ENCODE measurements at places on chromosomes 12 and 14.

DNA sequence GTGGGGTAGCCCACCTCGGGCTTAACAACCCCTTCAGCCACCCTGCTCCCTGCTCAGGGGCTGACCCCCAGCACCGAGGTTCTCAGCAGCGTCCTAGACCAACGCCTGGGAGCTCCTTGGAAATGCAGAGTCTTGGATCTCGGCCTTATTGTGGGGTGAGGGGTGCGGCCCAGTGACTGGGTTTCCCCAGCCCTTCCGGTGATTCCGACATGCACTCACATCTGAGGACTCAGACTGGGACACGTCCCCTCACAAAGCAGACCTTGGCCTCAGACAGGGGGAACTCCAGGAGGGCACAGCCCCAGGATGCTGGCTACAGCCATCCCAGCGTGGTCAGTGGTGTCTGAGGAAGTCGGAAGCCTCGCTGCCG is 117.7 kb downstream of the RFLNA start:
- DNase-seq: no peak

DNA sequence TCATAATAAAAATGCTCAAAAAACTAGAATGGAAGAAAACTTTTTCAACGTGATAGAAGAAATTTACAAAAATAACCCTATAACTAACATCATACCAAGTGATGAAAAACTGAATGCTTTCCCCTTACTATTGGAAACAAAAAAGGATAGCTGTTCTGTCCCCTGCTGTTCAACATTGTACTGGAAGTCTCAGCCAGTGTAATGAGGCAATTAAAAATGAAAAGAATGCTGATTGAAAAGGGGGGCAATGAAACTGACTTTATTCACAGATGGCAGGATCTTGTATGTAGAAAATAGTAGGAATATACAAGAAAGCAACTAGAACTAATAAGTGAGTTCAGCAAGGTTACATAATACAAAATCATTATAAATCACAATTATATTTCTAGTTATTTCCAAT is 337.9 kb upstream of the KITLG start:
- no peak for DNase-seq

GRCh38 chr14:38038986-38039385 is 168.7 kb upstream of the SSTR1 start:
- DNase-seq: no peak

- no peak for DNase-seq
Measured at GRCh38 chr12:79082595-79082994, 218.0 kb downstream of the SYT1 start.

- DNase-seq: no peak
Measured at GRCh38 chr14:29815016-29815674, 112.5 kb downstream of the PRKD1 start.

- DNase-seq: no peak
Measured at GRCh38 chr12:6947615-6948014, 3.5 kb upstream of the PTPN6 start.

DNA sequence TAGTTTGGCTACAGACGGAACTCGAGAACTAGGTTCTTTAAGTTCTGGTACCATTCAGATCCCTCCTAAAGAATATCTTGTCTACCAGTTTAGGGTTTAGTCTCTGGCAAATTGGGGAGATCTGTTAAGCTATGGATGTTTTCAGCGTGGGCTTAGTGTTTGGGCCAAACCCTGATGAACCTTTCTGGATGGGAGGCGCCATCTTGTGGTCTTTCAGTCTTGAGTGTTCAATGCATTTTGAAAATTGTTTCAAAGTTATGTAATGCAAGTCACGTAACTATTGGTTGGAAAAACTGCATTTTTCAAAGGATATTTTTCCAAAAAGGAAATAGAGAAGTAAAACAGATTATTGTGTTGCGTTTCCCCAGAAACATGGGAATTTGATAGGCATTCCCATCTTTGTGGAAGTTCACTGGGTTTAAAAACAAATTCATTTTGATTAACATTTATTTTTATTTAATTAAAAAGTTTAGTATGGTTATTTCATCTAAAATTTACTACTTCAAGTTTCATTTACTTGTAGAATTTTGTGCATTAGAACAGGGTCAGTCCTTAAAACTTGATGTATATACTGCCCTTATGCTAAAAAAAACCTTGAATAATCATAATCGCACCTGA is 169.0 kb downstream of the PRIMA1 start:
- no peak for DNase-seq

- no peak for DNase-seq
Measured at GRCh38 chr12:3326850-3327780, 163.9 kb upstream of the PRMT8 start.

DNA sequence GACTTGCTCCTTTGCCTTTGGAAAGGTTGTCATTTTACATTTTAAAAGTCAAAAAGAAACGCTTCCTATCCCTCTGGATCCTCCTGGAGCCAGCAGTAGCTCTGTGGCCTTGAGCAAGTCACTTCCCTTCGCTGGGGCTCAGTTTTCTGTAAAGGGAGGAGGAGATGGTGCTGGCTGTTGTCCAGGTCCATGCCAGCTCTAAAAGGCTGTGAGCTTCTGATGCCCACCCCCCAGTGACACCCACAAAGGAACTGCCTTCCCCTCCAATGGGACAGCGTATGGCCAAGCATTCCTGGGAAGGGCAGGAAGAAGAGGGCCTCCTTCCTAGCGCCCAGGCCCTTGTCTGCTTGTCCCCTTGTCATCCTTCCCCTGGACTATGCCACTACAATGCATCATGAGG is 81.5 kb downstream of the NTF3 start:
- DNase-seq: no peak

DNA sequence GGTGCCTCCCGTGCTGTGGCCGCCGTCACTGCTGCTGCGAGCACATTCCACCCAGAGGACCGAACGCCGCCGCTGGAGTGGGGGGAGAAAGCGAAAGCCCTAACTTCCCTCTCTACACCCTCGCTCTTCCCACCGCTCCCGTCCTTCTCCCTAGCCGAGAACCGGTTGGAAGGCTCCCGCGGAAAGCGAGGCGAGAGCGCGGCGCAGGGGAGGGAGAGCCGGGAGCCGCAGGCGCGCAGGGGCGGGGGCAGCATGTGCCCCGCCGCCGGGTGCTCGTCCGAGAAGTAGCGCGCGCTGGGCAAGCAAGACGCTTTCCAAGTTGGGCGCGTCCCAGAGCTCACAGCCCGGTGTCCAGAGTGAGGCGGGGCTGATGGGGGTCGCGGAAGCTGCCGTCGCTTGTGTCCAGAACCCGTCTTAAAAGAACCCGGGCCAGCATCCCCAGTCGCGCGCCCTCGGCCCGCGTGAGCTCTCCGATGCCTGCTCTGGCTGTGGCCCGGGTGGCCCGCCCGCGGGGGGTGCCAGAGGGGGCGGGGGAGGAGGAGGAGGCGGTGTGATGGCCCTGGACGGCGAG is at the start of gene TRHDE:
TRHDE (plus strand) TSS at position 280 of the 571 bp plus-strand sequence; CDS start at position 554, 274 bp downstream.
- no peak for DNase-seq

GRCh38 chr12:84161296-84161695 is 751.3 kb downstream of the SLC6A15 start:
- DNase-seq: no peak

DNA sequence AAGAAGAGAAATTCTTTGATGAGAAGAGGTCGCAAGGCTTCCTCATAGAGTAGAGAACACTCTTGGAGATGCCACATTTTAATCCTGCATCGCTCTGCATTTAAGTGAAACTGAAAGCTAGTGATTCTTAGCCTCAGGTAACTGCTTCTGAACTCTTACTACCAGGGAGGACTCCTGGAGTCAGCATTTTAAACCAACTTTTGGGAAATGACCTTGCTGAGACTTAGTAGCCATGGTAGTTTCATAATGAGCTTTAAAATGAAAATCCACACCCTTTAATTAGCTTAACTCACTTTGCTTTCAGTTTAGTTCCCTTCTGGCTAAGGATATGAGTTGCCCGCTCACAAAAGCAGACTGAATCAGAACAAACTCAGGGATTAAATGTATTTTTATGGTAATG is 80.3 kb downstream of the SYNE2 start:
- DNase-seq: no peak

GRCh38 chr12:93460902-93461301 is 6.4 kb upstream of the MRPL42 start:
- no peak for DNase-seq

DNA sequence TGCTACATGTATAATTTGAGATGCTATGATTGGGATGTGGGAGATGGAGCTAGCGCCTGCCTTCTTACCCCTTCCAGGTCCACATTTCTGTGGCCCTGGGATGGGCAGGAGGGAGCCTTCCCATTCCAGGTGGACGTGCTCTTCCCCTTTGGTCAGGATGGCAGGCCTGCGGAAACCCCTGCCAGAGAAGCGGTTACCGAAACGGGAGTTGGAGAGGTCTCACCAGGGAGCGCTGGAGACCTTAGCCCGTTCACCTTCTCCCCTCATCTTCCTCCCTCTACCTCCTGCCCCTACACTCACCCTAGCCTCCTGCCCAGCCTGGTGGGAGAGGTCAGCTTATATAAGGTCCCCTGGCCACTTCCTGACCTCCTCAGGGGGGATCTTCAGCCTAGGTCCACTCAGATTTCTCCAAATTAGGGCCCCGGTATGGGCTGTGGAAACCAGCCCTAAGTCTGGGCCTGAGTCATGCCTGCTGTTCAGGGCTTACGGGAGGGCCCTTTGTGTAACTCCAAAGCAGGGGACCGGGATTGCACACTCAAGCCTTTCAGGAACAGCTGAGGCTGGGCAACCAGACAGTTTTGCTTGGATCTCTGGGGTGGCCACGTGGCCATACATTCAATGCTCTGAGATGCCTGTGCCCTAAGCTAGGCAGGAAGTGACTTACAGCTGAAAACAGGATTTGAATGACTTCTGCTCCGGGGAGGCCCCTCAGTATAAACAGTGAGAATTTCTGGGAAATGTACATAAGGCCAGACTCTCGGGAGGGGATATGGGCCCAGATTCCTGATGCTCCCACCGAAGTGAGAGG is 10.2 kb upstream of the MEG3 start:
- DNase-seq: no peak

GRCh38 chr12:108568338-108569154 is 6.2 kb downstream of the ISCU start:
- peak; percentile 79 for DNase-seq

- DNase-seq: no peak
Measured at GRCh38 chr14:53534841-53535240, 381.7 kb upstream of the DDHD1 start.

DNA sequence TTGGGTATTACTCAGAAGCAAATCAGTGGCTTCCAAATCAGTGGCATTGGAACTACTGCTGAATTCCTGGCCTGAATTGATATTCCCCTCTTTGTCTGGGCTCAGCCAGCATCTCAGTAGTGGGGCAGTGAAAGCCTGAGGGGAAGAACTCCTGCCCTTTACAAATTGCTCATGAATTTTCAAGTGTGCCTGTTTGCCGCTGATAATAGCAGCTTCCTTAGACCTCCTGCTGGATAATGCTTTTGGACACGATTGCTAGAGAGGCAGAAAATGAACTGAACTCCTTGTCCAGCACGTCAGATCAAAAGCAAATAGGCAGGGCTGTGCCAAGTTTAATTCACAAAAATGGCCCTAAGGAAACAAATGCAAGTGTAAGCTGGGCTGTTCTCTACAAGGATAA is 91.3 kb upstream of the GZMB start:
- DNase-seq: no peak

DNA sequence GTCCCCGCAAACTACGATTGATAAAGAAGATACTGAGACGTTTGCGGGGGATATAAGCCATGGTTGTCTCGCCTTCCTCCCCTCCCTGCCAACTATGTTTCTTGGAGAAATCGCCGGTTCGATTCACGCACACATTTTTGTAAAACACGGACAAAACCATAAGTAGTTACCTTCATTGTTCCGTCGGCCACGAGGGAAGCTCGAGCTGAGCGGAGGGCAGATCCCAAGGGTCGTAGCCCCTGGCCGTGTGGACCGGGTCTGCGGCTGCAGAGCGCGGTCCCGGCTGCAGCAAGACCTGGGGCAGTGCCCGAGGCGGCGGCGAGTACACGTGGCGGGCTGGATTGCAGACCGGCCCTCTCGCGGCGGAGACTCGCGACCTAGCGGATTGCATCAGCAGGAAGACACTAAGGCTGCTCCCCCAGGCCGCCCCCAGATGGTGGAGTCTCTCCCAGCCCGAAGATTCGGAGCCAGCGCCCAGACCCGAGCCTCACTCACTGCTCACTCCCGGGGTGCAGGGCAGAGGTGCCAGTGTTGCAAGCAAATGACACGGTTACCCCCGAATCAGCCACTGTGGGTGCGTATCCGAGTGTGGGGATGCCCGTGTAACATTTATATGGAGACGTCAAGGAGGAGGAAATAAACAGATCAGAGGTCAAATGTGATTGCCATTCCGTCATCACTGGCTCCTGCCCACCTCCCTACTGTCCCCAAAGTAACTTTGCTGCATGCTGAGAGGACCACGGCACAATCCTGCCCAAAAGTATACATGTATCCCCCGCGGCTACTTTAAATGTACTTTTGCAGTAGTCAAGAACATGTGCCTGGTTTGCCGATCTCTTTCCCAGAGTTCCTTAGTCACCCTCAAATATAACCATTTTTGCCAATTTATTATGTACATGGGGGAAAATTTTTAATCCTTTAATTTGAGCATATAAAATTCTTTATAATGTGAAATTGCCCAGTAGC is at the start of gene BCAT1:
BCAT1 (minus strand) TSS at position 345 of the 966 bp plus-strand sequence; CDS start at position 176, 169 bp downstream.
- DNase-seq: peak; percentile 22

DNA sequence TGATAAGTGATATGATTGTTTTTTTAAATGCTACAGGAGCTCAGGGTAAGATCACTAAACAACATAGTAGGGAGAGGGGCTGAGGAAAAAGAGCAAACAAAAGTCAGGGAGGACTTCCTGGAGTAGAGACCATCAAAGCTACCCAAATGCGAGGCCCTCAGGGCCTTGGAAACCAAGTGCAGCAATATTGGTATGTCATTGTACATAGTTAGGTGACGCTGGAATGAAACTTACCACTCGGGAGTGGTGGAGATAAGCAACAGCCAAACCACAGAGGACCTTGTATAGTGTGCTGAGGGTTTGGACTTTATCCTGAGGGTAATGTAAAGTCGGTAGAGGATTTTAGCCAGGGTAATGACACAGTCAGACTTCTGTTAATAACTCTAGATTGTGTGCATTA is 13.8 kb downstream of the KITLG start:
- DNase-seq: no peak

DNA sequence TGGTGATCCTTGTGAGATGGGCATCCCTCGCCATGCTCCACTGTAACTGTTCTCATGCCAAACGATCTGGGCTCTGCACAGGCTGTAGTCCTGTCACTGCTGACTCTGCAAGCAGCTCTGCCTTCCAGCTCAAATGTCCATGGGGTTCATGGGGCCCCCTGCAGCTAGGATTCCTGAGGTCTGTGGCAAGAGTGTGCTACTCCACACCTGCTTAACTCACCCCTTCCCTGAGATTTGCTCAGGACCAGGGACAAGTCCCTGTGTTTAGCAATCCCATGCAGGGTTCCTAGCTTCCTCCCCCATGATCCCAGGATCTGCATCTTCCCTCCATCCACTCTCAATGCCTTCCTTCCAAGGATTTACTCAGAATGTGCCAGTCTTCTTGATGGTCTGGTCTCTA is 241.0 kb downstream of the ASCL1 start:
- no peak for DNase-seq
